ENCODE measurements at places on chromosomes 2 and 18.

- no peak for DNase-seq
Observed at GRCh38 chr2:216877085-216877484, 17.2 kb upstream of the TNP1 start.

DNA sequence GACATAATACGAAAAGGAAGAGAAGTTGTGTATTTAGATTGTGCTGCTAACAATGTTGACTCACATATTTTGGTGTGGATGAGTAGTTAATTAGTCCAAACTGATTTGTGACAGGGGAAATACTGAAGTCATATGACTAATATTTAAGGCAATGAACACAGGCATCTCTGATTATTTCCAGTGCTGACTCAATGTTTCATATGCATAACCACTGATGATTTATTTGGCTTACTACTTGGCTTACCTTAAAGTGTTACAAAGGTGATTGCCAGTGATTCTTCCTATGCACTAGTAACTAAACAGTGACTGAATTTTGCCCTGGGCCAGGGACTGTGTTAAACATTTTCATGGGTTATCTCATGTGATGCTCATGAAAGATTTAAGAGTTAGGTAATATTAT, 722.6 kb downstream of the METTL4 start:
- no peak for DNase-seq

GRCh38 chr2:234313558-234313957, 183.3 kb downstream of the ARL4C start:
- no peak for DNase-seq

GRCh38 chr2:12923907-12924610, 207.3 kb downstream of the TRIB2 start:
- DNase-seq, result no peak

GRCh38 chr2:21291426-21291825, 167.7 kb downstream of the TDRD15 start:
- no peak for DNase-seq

DNA sequence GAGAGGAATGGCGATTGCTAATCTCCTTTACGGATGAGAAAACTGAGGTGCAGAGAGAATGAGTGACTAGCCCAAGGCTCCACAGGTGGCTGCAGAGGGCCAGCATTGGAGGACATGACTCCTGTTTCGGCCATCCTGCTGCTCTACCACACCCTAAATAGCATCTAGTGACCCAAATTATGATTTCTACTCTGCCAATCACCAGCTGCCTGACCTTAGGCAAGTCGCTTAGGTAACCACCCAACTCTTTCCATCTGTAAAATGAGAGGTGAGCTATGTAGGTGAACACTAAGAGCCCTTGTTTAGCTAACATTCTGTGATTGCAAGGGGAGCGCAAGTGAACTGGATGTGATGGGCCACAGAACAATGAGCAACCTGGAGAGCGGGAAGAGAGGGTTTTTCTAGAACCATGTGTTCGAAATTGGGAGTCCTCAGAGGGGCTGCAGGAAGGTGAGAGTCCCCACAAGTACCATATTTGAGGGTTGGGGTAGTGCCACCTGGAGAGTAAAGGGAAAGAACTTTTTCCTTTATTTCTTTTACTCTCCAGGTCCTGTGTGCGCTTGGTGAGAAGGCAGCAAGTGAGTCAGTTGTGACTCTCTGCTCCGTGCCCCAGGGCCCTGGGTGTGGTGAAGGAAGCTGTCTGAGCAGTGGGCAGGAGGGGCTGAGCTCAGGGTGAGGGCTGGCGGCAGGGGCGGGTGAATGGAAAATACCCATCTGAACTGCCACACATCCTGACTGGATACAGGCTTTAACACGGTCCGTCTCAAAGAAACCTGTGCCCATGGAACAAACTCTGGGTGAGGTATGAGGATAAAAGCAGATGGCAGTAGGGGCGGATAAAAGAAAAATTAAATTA, 2.4 kb downstream of the CYP27C1 start:
- no peak for DNase-seq

DNA sequence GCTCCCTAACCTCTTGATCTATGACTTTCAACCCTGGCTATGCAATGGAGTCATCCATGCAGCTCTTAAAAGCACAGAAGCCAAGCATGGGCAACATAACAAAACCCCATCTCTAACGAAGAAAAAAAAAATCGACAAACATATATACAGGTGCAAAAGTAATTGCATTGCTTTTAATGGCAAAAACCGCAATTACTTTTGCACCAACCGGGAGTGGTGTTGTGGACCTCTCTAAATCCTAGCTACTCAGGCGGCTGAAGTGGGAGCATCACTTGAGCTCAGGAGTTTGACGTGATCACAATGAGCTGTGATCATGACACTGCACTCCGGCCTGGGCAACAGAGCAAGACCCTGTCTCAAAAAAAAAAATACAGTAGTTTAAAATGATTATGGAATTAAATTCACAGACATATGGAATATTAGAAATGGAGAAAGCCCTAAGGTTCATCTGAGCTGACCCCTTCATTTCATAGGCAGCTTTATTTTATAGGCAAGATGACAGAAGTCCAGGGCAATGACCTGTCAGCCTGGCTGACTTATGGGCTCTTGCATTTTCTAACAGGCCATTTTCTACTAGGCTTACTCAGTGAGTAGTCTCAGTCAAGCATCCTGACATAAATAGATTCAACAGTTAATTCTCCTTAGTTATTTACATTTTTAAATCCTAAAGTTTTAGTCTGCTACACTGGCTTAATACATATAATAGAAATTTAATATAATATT, 183.8 kb downstream of the ANKRD44 start:
- no peak for DNase-seq

GRCh38 chr18:44054514-44054913, 626.2 kb upstream of the SETBP1 start:
- no peak for DNase-seq

GRCh38 chr2:67311536-67311935, 85.6 kb upstream of the ETAA1 start:
- DNase-seq, result no peak

DNA sequence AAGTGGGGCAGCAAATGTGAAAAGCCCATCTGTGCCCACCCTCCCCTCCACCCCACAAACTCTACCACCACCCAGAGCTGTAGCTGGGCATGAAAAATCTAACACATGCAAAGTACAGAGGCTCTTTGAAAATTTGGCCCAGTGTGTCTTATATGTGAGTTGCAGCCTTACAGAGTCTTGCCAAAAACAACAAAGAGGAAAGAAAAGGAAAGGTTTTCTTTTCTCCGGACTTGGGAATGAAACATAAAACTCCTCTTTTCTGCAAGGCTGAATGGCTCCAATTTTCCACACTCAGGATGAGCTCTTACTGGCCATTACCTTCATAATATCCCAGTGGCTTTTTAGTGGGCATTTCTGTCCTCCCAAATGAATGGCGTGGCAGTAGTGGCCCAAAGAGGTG, 27.9 kb upstream of the POU3F3 start:
- DNase-seq, result no peak

GRCh38 chr18:25164848-25165811, 186.8 kb downstream of the ZNF521 start:
- no peak for DNase-seq
